ENCODE measurements at places on chromosomes 6 and 20.
A peak's percentile ranks its signal among the peaks of the same experiment; 100 is the strongest.

GRCh38 chr6:111258615-111259088 is 171.3 kb downstream of the SLC16A10 start:
- DNase-seq = no peak

- no peak for DNase-seq
These were observed 42.3 kb downstream of the RPP40 start for GRCh38 chr6:4961322-4962168.

GRCh38 chr6:35984701-35985100 is 39.7 kb downstream of the SLC26A8 start:
- no peak for DNase-seq

- DNase-seq = no peak
These were observed 38.6 kb upstream of the MARCKS start for GRCh38 chr6:113818578-113818977.

- DNase-seq = no peak
These were observed 5.8 kb downstream of the HDGFL1 start for GRCh38 chr6:22575190-22575589.

DNA sequence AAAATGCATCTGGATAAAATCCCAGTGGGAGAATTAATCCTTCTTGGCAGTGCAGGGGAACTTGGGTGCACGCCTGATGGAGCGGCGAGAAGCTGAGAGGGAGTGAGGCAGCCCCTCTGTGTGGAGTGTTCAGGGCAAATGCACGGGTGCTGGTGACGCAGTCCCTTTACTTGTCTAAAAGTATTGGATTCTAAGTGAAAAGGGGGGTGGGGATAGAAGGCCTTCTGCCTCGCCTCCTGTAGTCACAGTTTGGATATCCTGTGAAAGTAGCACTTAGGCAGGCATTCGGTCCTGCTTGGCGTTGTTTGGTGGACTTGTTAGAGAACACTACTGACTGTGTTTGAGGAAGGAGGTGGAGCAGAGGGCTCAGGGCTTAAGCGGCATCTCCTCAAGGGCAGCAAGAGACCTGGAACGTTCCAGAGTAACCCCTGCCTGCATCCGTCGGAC is 39.3 kb downstream of the PHACTR3 start:
- no peak for DNase-seq

GRCh38 chr6:162864911-162865310 is 137.1 kb downstream of the PACRG start:
- DNase-seq = no peak

GRCh38 chr6:52516269-52516668 is 60.6 kb downstream of the TRAM2 start:
- no peak for DNase-seq

- no peak for DNase-seq
These were observed 42.1 kb downstream of the NUDT3 start for GRCh38 chr6:34350137-34350933.

- no peak for DNase-seq
These were observed 52.2 kb upstream of the FAM83C start for GRCh38 chr20:35344354-35344837.

DNA sequence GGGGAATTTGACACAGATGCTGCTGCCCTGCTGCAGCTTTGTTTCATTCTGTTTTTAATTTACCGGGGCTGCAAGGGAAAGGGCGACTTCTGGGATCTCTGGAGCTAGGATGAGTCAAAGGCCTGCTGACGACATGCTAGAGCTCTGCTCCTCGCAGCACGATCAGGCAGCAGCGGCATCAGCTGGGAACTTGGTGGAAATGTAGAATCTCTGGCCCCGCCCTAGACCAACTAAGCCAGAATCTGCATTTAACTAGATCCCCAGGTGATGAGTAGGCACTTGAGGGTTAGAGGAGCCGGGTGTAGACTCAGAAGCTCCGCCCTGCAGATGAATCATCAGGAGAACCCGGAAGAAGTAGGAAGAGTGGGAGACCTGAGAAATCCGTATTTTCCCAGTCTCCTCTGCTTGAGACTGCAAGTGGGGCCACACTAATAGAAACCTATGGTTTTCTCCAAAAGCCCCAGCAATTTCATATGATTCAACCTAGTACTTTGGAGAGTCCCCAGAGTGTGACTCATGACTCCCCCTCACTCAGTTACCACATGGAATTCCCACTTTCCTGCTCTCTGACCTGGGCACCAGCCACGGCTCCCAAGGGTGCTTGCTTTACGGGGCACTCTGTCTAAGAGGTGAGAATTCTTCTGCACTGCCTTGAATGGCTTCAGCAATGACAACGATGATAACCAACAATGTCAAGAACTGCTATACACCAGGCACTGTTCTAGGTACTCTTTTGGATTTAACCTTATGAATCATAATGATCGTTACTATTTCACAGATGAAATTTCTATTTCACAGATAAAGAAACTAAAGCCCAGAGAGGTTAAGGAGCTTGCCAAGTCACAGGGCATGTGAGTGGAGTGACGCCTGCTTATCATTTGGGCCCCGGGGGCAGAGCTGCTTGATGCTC is 18.1 kb downstream of the TUBB2B start:
- DNase-seq = no peak

GRCh38 chr6:101845172-101845571 is 451.7 kb downstream of the GRIK2 start:
- DNase-seq = no peak

DNA sequence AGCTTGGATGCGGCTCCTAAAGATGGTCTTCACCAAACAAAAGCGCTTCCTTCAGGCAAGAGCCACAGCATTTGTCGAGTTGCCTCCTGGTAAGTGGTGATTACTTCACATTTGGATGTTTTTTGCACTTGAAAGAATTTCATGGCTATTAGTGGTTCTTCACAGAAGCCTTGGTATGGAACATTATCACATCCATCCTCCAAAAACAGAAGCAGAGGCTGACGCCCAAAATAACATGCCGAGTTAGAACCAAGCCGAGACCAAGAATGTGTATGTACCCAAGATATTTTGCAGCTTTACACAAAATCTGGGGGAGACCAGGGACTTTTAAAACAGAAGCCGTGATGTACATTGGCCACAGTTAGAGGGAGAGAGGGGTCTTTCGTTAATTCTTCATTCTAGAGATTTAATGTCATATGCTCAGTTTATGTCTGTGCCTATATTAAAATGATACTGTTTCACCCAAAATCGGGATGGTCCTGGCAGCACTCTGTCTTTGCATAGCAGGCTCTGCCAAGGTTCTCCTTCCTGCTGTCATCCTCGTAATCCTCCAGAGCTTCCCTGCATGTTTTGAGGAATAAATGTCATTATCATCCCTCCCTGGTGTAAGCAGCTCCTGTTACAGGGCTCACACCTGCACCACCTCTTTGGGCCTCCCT is 109.3 kb downstream of the TMEM242 start:
- no peak for DNase-seq

- DNase-seq = no peak
These were observed 66.1 kb downstream of the B4GALT5 start for GRCh38 chr20:49647550-49647949.

GRCh38 chr6:29926413-29927274 is 15.7 kb upstream of the HLA-A start:
- DNase-seq = peak; percentile 46

- no peak for DNase-seq
These were observed 38.7 kb downstream of the RGS17 start for GRCh38 chr6:153092082-153093013.

DNA sequence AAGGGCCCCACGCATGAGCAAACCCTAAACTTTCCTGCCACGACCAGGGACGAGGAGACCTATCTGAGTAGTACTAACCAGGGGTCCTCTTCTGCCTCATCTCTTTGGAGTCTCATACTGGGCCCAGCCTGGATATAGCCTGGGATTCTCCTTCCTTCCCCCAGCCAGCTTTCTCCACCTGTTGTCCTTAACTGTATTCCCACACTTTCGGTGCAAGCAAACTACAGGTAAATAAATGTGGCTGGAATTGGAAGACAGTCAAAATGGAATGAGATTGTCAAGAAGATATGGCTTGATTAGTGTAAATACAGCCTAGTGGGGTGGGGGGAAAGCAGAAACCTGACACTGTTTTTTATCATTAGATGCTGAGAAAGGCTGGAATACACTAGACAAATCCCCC is 23.5 kb upstream of the LY86 start:
- no peak for DNase-seq

DNA sequence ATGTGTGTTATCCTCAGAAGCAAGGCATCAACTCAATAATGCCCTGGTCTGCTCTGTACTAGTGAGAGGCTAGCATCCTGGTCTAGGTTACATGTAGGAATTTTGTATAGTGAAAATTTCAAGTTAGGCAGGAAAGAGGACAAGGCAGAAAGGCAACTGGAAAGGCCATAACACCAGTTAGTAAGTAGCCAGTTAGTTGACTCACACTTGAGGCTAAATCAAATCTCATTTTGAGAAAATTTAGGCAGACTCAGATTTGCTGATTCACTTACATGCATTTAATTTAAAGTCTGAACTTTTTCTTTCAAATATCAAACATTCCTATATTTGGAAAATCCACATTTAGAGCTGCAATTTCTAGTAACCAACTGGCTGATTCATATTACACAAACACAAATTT is 184.5 kb upstream of the TCF21 start:
- no peak for DNase-seq

GRCh38 chr6:54094293-54094692 is 16.9 kb upstream of the MLIP start:
- no peak for DNase-seq

DNA sequence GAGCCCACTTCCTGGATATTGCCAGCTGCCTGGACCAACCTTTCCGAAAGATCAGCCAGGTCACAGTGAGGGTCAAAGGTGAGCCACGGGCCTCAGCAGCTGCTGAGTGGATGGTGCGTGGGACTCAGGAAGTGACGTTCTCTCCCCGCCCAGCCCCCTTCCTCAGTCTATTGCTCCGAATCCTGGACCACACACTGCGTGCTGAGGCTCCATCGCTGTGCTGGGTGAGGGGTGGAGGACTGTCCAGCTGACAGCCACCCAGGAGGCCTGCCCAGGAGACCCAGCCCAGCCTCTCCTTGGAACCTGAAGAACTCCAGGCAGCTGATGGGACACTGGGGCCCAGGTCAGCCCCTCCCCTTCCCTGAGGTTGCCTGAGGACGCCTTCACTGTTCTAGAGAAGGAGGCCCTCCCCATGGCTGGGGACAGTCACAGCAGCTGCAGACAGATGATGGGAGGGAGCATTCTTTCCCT is 94.4 kb upstream of the CD93 start:
- DNase-seq = peak; percentile 89

DNA sequence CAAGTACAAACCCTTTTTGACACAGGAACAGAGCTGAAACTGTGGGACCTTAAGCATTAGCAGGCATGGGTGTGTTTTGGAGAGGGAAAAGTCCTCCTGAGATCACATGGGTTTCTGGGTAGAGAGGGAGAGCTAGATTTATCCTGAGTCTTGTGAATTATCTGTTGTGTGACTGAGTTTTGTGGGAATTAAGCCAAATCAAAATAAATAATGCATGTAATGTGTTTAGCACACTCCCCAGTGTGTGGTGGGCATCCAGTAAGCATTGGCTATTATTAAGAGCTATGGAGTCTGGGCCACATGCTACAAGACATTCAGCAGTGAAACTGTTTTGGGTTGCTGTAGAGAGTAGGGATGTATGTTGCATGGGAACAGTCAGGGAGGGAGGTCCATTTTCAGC is 75.3 kb upstream of the JAG1 start:
- no peak for DNase-seq

- DNase-seq = peak; percentile 43
These were observed 77.4 kb upstream of the TMEM170B start for GRCh38 chr6:11460001-11460668.

- DNase-seq = no peak
These were observed 28.2 kb downstream of the NCOA3 start for GRCh38 chr20:47529840-47530239.

DNA sequence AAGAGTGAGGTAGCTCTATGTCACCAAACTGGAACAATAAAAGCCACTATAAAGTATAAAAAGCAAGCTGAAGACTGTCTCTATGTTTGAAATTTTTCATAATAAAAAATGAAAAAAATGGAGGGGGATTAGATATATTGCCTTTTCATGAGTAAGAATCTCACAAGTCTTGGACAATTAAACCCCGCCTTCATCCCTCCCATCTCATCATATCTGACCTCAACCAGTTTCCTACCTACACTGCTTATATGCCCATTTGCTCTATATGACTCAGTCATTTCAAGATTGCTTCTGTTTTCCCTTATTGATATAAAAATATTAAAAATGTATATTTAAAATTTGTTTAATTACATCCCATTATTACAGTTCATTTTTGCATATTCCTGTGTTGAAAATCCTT is 2.9 kb upstream of the TRIM39 start:
- DNase-seq = no peak

GRCh38 chr6:169592558-169592957 is 109.3 kb downstream of the WDR27 start:
- no peak for DNase-seq

- DNase-seq = no peak
These were observed 55.0 kb upstream of the PHACTR1 start for GRCh38 chr6:12661432-12662089.

- DNase-seq = peak; percentile 44
These were observed 65.2 kb downstream of the STX11 start for GRCh38 chr6:144215402-144215931.

DNA sequence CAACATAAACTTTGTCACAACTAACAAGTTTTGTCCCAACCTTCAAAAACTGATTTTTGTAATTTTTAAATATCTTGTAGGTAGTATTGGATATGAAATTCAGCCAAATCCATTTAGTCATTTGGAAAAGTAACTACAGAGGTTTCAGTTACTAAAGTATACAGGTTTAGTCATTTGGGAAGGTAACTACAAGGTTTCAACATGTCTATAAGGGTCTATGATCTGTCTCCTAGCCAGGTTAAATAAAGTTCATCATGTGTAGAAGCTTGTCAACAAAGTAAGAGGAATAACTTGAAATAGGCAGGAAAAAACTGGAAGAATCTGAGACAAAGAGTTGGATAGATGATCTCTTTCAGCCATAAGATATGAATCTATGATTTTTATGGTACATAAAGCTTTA is 229.8 kb downstream of the COL12A1 start:
- DNase-seq = no peak

GRCh38 chr20:35077341-35077740 is 15.3 kb downstream of the TRPC4AP start:
- DNase-seq = no peak

DNA sequence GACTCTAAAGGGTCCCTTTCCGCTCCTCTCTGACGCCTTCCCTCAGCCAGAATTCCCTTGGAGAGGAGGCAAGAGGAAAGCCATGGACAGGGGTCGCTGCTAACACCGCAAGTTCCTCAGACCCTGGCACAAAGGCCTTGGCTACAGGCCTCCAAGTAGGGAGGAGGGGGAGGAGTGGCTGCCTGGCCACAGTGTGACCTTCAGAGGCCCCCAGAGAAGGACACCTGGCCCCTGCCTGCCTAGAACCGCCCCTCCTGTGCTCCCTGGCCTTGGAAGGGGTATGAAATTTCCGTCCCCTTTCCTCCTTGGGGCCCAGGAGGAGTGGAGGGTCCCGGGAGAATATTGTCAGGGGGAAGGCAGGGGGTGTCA is 2.7 kb downstream of the VEGFA start:
- no peak for DNase-seq
